ENCODE measurements at places on chromosomes 5 and 9.

DNA sequence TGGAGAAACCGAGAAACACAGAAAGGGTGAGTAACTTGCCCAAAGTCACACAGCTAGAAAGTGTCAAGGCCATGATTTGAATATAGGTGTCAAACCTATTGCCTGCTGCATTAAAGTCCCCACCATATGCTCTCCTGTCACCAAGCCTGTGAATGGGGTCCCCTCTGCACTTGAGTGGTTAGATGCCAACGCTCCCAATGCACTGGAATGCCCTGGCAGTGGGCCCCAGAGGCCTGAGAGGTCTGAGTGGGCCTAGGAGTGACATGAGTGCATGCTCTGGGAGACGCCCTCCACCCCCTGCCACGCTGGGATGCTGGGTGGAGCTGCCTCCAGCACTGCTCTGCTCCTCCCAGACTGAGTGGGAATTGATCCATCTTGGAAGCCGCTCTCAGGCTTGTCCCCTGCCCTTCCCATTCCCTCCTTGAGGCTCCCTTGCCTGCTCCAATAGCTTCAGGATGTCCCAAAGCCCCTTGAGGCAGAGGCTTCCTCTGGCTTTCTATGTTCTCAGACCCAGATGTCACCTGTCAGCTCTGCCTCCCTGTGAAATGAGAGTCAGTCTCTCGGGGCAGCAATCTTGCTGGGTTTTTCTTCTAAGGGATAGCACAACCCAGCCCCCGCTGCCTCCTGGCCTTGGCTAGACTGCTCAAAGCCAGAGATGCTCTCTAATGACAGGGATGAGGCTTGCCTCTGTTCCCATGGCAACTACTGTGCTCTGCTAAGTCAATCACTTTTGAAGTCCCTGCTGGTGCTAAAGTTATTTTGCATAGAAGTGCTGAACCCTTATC lies 6.6 kb upstream of the ARSI start:
- no peak for DNase-seq

- no peak for DNase-seq
Observed at GRCh38 chr5:4196744-4197143, 601.1 kb downstream of the IRX1 start.

GRCh38 chr9:109381011-109381729 lies 60.3 kb upstream of the EPB41L4B start:
- peak; percentile 43 for DNase-seq

DNA sequence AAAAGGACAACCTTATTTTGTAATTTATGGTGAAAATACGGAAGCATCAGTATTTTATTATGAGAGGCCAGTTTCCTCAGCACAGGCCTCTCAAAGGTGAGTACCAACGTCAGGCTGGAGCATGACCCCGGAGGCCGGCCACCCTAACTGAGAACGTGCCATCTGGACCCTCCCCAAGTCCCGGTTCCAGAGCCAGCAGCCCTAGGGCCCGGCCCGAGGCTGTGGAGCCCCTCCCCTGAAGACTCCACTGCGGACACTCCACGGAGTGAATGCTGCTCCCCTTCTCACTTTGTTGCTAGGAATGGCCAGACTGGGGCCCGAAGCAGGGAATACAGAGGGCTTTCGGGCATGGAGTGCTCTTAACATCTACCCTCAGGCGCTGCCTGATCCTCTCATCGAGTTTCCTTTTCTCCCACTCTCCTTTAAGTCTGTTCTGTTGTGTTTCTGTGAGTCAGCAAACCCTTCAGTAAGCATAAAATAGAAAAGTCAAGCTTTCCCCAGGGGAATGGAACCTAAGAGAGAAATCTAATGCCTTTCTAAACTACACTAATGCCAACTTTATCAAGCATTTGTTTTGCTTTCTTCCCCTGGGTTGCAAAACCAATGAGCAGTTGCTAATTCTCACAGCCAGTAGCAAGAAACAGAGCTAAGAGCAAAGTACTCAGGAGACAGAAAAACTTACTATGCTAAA lies 4.5 kb downstream of the BRD9 start:
- no peak for DNase-seq

GRCh38 chr5:142322747-142323479 lies 1.9 kb downstream of the SPRY4 start:
- peak; percentile 22 for DNase-seq

- no peak for DNase-seq
Observed at GRCh38 chr5:68285851-68286611, 70.5 kb downstream of the PIK3R1 start.

DNA sequence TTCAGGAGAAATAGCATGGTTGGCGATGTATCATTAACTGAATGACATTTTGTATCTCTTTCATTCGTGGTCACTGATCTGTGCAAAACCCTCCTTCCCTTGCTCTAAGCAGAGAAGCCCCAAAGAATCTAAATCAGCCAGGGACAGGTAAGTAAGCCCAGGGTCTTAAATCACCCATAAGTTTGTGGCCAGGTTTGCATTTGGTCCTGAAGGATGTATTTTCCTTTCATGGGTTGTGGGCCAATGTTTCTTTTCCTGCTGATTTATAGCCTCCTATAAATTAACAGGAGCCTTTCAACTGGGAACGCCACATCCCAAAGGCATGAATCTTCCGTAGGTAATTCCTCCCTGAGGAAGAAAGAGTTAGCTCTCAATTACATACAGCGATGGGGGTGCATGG lies 217.5 kb upstream of the TNC start:
- DNase-seq, result no peak

- DNase-seq, result no peak
Observed at GRCh38 chr5:150989695-150990094, 30.7 kb upstream of the GPX3 start.

- DNase-seq, result peak; percentile 22
Observed at GRCh38 chr9:99977033-99977792, 70.8 kb downstream of the STX17 start.

GRCh38 chr5:130568791-130569190 lies 596.3 kb downstream of the HINT1 start:
- DNase-seq, result no peak

GRCh38 chr5:5592541-5592940 lies 170.1 kb downstream of the ICE1 start:
- DNase-seq, result no peak
